ENCODE measurements at places on chromosomes 11 and 22. TPM values are rescaled to one million over a fixed set of nuclear protein-coding genes. Genes with fewer than 3 reads are reported as not detected.

Gene EFCAB6
- 0.27 TPM for total RNA-seq

Gene ELF5
- not detected for total RNA-seq

Gene NAALAD2
- not detected for total RNA-seq

Gene TRPC6
- not detected for total RNA-seq

Data from activated naive CD4-positive, alpha-beta T cell treated with anti-CD3 and anti-CD28 coated beads, Interleukin-2, amount 50 U/mL, for 72 hours (primary cell).